ENCODE measurements at places on chromosomes 4 and X.

DNA sequence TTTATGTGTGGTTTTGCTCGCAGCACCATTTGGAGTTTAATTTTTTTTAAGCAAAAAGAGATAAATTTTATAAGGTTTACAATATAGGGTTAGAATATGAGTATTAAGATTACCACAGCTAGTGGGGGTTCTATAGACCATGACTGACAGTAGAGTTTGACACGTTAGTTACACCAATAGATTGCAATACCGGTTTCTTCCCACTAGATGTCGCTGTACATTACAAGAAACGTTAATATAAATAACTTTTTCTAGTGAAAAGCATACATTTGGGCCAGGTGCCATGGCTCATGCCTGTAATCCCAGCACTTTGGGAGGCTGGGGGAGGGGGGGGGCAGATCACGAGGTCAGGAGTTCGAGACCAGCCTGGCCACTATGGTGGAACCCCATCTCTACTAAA lies 433.6 kb downstream of the MAGEB5 start:
- DNase-seq = no peak

GRCh38 chr4:168082379-168082778 lies 10.0 kb upstream of the ANXA10 start:
- no peak for DNase-seq

GRCh38 chr4:108877821-108878220 lies 115.0 kb upstream of the ETNPPL start:
- DNase-seq = no peak

GRCh38 chr4:186701788-186702187 lies 21.9 kb downstream of the FAT1 start:
- DNase-seq = no peak

- DNase-seq = peak; percentile 26
Measured at GRCh38 chrX:97494756-97495372, 611.2 kb downstream of the RPA4 start.

GRCh38 chr4:163622379-163623035 lies 128.0 kb downstream of the TMA16 start:
- DNase-seq = no peak

GRCh38 chr4:83732114-83732635 lies 196.3 kb downstream of the GPAT3 start:
- no peak for DNase-seq

- no peak for DNase-seq
Measured at GRCh38 chr4:7805533-7806337, 133.9 kb downstream of the AFAP1 start.

- DNase-seq = no peak
Measured at GRCh38 chr4:5804656-5805055, 88.2 kb downstream of the CRMP1 start.

DNA sequence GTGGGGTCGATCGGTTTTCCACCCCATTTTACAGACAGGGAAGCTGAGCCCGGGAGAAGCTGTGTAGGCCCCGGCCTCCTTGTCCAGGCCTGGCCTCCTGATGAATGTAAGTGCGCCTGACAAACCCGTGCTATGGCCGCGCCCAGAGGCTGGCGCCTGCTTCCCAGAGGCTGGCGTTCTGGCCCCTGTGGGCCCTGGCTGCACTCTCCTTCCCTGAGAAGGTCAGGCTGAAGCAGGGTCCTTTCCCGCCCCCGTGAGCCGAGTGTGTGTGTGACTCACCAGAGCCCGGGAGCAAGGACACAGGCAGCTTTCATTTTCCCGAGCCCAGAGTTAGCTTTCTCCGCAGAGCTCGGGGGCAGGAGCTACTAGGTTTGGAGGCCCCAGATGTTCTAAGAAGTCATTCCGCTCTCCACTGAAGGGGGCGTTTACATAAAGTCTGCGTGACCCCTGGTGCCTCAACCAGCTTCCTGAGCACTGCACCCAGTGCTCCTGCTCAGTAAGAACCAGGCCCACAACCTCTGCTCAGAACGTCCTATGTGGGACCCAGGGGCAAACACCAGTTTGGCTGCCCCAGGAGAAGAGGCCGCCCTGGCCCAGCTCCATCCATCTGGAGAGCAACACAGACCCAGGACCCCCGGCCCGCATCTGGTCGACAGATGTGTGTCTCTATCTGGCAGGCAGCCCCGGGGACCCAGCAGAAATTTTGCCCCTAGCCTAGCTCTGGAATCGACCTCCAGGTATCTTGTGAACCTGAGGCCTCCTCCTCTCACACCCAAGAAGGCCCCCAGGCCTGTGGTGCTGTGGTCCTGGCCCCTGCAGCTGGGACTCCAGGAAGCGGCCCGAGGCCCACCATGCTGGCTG lies 13.6 kb downstream of the UVSSA start:
- no peak for DNase-seq

DNA sequence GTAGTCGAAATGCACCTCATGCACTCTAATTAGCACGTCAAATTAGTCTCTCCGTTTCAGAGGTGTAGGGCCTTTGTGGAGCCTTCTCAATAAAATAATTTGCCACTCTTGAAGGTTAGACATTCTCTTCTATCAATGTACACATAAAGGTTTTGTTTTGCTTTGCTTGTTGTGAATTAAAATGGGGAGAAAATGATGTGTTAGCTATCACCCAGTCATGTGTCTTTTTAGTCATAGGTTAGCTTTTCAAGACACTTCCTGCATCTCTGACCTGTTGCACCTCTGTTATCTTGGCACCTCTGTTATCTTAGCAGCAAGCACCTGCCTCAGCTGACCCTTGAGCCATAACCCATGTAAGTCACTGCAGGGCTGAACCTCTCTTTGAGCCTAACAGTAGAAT lies 936 bp downstream of the TMEM144 start:
- no peak for DNase-seq

- DNase-seq = no peak
Measured at GRCh38 chr4:5976431-5976830, 41.8 kb downstream of the C4orf50 start.

DNA sequence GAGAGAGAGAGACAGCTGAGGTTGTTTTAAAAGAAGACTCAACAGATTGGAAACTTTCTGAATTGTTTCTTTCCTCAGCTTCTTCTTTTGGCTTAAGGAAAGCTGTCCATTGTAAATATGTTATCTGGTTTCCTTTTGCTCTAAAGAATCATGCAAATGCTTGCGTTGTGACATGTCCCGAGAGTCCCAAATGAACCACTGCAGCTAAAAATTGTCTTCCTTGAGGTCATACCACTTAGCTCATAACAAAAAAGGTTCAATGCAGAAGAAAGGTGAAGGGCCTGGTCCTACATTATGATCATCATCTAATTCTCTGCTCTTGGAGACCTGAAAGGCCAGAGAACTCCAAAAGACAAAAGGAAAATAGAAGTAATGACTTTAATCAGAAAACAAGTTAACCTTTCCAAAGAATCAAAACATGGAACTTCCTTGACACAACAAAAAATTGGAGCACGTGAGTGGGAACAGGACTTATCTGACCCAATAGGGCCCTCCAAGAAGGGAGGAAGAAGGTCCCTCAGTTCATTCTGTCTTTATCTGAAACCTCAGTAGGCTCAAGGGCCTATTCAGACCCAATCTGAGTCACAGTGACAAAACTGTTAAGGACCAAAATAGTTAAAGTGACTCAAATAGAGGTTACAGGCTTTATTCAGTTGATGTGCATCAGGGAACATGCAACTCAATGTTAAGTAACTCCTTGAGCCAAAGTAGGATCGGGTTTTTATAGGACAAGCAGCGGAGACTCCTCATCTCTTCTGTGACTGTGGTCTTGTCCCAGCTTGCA lies 14.7 kb upstream of the VSIG1 start:
- no peak for DNase-seq

Data from GM06990 (cell line).